GM13976 (cell line): ENCODE measurements at places on chromosomes 7 and 10.
A peak's percentile ranks its signal among the peaks of the same experiment; 100 is the strongest.

- DNase-seq = no peak
Observed at GRCh38 chr7:46545790-46546189, 624.7 kb upstream of the IGFBP3 start.

DNA sequence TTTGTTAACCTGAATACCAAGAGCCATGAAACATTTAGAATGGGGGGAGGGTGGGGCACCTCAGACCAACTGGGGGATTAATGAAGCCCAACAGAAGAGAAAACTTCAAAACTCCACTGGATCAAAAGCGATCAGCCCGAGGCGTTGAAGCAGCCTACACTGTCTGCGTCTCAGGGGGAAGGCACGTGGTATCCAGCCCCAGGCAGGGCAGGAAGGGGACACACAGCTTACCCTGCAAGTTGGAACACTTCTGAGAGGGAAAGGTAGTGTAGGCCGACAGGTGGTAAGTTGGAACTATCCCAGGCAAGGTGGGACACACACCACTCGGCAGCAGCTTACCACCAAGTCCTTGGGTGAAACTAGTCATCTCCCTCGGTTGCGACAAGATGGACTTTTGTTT is 102.9 kb downstream of the TAX1BP1 start:
- DNase-seq = peak; percentile 5

DNA sequence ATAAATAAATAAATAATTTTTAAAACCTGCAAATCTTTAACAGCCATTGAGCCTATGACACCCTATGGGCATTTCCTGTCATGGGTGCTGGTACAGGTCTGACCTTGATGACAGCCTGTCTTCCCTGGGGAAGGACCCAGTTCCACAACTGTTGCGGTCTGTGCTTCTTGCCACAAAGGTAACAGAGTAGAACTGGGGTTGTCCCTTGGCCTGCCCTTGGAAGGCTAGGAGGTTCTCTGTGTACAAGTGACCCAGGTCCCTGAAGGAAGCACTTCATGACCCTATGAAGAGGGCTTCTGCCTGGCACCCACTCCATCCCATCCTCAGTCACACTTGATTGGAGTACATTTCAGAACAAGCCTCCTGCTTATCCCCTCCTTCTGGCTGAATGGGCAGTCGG is 66.9 kb downstream of the OGDH start:
- DNase-seq = no peak

GRCh38 chr10:33697016-33697415 is 362.5 kb upstream of the NRP1 start:
- DNase-seq = no peak

GRCh38 chr7:123190109-123190831 is 9.5 kb downstream of the SLC13A1 start:
- peak; percentile 45 for DNase-seq

DNA sequence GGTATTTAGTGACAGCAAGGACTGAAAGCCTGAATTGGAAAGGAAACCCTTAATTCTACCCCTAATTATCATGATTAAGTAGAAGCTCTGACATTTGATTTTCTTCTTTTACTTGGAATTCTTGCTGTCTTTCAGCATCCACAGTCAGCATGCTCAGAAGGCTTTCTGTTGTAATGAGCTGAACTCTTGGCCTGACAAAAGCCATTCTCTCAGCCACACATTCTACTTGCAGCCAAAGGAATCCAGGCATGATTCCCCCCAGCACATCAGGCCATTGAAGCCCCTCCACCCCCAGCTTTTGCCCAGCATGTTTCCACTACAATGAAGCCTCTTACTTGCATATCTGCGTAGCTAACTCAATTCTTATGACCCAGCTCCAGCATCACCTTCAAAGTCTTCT is 94.3 kb upstream of the FRMD4A start:
- DNase-seq = no peak

GRCh38 chr10:4050061-4050460 is 265.1 kb upstream of the KLF6 start:
- no peak for DNase-seq

- no peak for DNase-seq
Observed at GRCh38 chr10:98632456-98633150, 185.9 kb upstream of the HPS1 start.

- no peak for DNase-seq
Observed at GRCh38 chr10:95640891-95641315, 15.6 kb downstream of the ALDH18A1 start.

DNA sequence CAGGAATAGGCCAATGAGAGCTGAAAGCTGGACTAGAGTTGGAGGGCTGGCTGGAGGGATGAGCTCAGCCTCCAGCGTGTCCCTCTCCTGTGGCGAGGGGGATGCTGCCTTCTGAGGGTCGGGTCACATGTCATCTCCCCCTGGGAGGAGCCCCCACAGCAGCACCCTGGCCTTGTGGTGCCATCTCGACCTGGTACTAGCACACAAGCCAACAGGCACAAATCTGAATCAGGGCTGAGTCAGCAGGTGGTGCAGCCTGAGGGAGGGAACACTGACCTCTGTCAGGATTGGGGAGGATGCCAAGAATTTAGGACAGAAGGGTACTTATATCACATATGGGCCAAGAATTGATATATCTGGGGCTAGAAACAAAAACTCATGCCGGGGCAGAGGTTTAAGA is 280.4 kb downstream of the CELF2 start:
- no peak for DNase-seq

GRCh38 chr7:2569421-2569820 is 10.6 kb downstream of the IQCE start:
- DNase-seq = no peak

GRCh38 chr7:135620980-135621850 is 41.1 kb upstream of the STMP1 start:
- DNase-seq = peak; percentile 37

DNA sequence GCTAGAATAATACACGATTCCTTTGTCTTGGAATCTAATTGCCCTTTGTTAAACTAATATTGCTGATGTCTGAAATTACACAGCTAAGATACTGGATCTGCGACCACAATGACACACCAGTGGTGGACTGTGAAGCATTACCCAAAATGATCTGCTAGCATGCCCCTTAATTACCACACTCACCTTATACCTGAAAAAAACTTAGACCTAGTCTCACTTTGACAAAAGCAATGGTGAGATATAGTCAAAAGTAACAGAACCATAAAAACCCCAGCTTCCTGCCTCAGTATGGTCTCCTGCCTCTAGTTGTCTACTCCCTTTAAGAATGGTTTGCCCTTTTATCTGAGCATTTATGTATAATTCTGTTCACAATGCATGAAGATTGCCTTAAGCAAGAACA is 20.8 kb upstream of the ERVW-1 start:
- no peak for DNase-seq

DNA sequence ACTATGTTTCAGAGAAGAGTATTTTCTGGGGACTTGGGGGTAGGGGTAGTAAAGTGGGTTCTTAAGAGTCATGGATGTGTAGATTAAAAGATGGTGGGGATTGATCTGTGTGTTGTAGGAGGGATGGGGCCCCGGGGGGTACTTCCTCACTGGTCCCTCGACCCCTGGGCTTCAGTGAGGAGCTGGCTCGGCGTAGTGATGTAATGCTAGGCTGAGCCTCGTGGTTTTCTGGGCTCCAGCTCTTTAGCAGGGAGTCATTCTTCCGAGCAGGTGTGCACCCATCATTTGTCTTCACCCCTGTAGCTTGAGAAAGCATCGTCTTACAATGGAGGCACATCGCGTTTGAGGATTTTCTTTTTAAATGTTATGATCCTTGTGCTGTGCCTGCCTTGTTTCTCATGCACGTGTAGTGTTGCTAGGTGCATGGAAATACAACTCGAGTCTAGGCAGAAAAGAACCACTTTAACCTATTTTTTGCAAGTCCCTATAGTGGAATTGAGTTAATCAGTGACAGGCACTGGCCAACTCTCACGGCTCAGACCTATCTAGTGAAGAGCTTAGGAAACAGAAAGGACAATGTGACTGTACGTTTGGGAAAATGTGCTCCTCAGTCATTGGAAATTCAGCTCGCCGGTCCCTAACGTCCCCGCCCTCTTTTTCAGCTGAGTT is 106.1 kb upstream of the BTBD16 start:
- DNase-seq = no peak

GRCh38 chr10:21039721-21040120 is 142.6 kb upstream of the NEBL start:
- no peak for DNase-seq

GRCh38 chr10:56805022-56805421 is 444.0 kb upstream of the ZWINT start:
- DNase-seq = no peak

- no peak for DNase-seq
Observed at GRCh38 chr7:20194343-20194995, 22.7 kb downstream of the MACC1 start.

GRCh38 chr7:22358820-22359697 is 2.1 kb upstream of the RAPGEF5 start:
- peak; percentile 7 for DNase-seq

GRCh38 chr10:97713339-97713825 is at the start of gene MARVELD1:
TSS of gene MARVELD1 (plus strand) at chr10:97713730. CDS start at chr10:97713877, 147 bp downstream.
- DNase-seq = peak; percentile 61

GRCh38 chr7:1531263-1531978 is 919 bp downstream of the MAFK start:
- no peak for DNase-seq

DNA sequence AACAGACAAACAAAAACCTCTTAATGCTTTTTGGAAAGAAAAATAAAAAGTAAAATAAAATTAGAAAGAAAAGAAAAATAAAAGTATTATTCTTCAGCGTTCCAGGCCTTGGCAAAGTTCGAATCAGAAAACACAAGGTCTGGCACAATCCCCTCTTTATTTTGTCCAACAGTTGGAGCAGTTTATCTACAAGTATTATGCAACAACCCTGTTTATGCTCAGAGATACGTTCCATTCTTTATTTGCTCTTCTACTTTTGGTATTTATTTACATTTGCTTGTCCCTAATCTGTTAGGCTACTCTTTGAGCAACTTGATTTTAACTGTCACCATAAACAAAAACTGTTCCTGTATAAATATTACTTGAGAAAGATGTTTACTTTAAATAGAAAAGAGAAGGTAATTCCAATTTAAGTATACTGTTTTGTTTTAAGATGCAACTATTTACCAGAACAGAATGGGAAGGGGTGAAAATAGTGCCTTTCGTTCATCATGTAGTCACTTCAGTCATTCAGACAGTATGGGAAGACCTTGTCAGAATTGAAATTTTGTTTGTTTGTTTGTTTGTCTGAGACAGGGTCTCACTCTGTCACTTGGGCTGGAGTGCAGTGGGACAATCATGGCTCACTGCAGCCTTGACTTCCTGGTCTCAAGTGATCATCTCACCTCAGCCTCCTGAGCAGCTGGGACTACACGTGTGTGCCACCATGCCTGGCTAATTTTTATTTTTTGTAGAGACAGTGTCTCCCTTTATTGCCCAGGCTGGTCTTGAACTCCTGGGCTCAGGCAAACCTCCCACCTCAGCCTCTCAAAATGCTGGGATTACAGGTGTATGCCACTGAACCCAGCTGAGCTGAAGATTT is 5.7 kb downstream of the PDK4 start:
- no peak for DNase-seq

- peak; percentile 80 for DNase-seq
Observed at GRCh38 chr7:139494835-139495579, 11.5 kb upstream of the KLRG2 start.

GRCh38 chr10:56745490-56745889 is 384.4 kb upstream of the ZWINT start:
- no peak for DNase-seq

DNA sequence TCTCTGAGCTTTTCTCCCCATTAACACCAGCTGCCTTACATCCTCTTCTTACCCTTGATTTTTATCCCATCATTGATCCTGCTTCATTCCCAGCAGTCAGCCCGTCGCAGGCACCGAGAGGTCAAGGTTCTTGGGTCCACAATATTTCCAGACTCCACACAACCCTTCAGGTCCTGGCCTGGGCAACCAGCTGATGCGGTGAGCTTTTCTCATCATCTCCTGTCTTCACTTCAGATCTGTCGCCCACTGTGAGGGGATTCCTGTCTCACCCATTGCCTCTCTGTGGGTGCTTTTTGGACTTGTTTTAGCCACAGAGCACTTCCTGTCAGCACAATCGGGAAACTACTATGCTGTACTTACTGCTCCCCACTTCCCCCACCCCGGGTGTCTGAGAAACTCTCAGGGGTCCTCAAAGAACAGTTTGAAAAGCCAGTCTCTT is 8.4 kb upstream of the PVRIG start:
- DNase-seq = peak; percentile 49

DNA sequence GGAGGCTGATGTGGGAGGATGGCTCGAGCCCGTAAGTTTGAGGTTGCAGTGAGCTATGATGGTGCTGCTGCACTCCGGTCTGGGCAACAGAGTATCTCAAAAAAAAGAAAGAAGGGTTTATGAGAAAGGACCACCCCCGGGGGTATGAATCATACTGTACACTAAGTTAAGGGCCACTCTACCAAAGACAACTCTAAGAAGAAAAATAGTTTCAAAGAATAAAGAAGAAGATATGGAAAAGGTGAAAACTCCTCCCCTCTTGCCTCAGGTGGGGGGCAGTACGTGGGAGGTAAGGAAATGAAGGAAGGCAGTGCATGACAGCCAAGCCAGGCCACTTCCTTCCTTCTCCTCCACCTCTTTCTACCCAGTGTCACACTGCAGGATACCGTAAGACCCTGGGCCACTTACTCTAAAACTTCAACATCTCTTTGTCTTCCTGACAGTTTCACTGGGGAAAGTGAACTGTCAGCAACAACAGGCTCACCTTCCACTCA is 61.3 kb downstream of the PIP4K2A start:
- DNase-seq = no peak

DNA sequence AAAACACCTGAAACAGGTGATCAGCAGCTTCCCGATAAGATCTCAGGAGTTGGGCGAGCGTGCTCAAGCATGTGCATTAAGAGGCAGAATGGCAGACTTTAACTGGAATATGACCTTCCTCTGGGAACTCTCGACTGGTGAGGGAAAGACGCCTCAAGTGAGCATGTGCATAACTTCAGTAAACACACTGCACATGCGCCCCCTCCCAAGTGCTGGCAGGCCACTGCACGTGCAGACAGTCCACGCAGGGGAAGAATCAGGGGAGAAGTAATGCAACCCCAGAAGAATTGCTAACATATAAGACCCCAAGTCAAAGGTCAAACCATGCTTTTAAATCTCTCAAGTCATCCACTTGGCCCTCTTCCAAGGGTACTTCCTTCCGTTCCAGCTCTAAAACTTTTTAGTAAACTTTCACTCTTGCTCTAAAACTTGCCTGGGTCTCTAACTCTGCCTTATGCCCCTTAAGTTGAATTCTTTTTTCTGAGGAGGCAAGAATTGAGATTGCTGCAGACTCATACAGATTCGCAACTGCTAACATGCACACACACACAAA is 541.0 kb downstream of the TNS3 start:
- no peak for DNase-seq

- no peak for DNase-seq
Observed at GRCh38 chr7:71612911-71613310, 481.0 kb downstream of the GALNT17 start.

GRCh38 chr7:105943486-105943885 is 19.6 kb upstream of the CDHR3 start:
- no peak for DNase-seq

GRCh38 chr7:129824291-129825208 is 128.2 kb downstream of the UBE2H start:
- DNase-seq = peak; percentile 69

- DNase-seq = no peak
Observed at GRCh38 chr7:641269-641671, 85.2 kb upstream of the DNAAF5 start.

- DNase-seq = no peak
Observed at GRCh38 chr10:4301291-4302045, 516.5 kb upstream of the KLF6 start.

- DNase-seq = no peak
Observed at GRCh38 chr7:13948019-13948801, 41.3 kb downstream of the ETV1 start.
